GM10248 (cell line): ENCODE measurements at places on chromosomes 3 and 15.

- DNase-seq = no peak
These were observed 16.4 kb downstream of the GYG1 start for GRCh38 chr3:149007567-149008257.

DNA sequence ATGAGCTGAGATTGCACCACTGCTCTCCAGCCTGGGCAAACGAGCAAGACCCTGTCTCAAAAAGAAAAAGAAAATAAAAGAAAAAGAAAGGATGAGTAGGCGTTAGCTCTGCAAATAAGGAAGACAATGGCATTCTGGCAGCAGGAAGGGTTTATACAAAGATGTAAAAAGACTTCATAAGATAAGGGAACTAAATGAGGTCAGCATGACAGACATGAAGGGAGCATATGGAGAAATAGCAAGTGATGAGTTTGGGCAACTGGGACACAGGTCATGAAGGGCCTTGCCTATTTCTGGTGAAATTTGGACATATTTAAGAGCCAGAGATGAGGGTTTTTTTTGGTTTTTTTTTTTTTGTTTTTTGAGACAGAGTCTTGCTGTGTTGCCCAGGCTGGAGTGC lies 24.5 kb downstream of the TMEM266 start:
- no peak for DNase-seq

- no peak for DNase-seq
These were observed 14.7 kb upstream of the SECISBP2L start for GRCh38 chr15:49060710-49061495.

DNA sequence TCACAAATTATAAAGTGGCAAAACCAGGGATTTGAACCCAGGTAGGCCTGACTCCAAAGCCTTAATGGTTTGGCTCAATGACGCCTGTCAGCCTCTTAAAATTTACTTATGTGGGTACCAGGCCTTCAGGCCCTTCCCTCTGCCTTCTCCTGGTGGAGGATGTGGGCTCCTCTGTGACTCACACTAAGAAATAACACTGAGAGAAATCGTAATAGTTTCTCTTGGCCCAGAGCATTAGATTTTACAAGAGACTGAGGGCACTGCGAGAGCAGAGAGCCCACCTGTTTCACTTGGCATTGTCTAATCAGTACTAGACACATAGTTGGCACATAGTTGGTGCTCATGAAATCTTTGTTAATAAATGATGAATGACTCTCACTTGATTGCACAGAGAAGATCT lies 505.2 kb downstream of the SHQ1 start:
- no peak for DNase-seq

DNA sequence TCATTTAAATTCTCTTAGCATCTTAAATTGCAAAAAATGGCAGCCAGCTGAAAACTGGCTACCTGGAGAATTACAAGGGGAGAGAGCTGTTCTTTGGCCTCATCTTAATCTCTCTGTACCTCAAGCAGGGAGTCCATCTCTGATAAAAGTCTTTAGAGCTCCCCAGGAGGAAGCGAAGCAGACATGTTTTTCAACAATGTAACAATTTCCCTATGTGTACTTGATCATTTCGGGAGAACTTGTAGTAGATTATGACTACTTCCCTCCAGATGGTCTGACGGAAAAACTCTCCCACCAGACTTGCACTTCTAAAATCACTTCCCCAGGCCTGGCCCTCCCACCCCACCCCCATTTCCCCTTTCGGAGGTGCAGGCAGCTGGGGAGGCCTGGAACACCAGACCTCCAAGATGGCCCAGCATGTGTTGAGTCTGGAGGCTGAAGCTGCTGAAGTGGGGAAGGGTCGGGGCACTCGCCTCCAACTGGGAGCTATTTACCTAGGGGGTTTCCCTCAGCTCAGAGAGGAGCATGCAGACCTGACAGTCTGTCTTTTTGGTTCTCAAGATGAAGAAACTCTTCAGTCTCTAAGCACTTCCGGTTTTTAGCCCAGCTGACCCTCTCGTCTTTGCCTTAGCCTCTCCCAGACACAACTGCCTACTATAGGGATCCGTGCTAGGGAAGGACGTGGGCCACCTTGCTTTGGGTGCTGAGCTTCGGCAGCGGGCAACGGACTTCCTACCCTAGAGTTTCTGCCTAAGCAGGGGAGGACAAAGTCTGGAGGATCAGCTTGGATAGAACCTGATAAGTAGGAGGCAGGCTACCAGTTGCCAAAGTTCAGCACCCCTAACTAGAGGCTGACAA lies 164.0 kb upstream of the TBL1XR1 start:
- DNase-seq = peak; percentile 31
